Muscle of leg (tissue), 16 donors: ENCODE measurements at places on chromosomes 7 and 10.

DNA sequence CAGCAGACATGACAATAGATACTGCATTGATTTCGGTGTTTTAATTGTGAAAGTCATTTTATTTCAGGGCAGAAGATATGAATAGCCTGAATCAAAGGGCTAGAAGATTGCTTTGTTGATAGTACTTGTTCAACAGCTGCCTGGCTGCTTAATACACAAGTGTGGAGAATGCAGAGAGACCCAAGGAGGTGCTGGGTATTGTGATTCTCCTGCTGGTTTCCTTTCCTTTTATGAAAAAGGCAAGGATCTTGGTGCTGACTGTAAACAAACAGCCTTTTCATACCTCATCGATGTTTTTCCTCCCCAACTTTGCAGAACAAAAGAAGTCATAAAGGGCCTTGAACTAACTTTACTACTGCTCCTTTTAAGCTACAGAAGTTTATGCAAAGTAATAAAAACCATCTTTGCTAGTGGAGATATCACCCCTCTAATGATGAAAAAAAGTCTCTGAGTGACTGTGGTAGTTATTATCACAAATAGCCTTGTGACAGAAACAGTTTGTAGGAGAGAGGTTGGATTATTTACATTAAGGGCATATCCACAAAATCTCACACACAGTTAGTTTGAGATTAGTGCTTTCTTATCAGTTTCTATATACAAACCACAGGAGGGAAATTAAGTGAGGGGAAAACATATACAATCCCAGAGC is 800.0 kb downstream of the LRMDA start:
- no peak for DNase-seq

DNA sequence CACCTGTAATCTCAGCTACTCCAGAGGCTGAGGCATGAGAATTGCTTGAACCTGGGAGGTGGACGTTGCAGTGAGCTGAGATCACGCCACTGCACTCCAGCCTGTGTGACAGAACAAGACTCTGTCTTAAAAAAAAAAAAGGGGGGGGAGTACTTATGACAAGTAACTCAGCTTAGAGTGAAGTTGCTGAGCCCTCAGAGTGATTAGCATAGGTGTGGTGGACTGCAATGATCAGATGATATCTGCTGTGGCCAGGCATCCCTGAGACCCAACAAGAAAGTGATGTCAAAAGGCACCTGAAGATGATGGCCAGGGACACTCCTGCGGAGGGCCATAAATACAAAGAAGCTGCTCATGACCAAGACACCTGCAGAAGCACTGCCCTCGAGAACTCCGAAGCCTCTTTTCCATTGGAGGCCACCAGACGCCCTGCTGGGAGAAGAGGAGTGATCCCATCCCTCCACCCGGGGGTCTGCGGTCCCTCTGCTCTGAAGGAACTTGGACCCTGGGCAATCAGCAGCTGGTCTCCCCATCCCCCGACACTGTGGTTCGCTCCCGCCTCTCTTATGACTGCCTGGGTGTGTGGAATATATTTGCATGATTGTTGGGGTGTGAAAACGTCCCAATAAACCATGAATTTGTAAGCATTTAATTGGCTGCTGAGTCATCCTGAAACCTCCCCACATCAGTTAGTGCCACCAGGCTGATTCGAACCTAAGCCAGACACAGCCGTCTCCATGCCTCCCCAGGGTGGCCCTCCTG is 46.0 kb downstream of the RASGEF1A start:
- DNase-seq: no peak

DNA sequence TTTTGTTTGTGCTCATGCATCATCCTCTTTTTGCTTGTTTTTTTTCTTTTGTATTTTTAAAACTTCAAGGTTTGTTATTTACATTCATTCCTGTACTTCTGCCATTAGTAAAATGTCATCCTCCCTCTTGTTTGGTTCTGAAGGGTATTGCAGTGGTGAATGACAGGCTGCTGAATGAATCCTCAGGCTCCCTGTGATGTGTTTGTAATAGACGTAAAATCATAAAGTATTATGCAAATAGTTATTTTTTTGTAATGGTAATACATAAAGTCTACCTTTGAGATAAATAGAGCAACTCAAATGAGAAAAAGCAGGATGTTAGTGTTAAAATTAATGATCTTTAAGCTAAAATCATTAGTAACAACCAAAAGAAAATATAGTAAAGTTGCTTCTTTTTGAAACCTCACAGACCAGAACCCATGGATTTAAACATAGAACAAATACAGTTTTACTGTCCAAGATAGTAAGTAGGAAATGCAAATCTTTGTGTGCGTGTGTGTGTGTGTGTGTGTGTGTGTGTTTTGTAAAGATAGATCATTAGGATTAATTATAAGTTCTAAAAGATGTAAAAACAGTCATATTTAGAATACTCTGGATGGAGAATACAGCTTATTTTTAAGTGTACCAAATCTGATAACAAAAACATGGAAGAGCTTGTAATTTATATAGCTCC is 4.5 kb downstream of the GLCCI1 start:
- no peak for DNase-seq

DNA sequence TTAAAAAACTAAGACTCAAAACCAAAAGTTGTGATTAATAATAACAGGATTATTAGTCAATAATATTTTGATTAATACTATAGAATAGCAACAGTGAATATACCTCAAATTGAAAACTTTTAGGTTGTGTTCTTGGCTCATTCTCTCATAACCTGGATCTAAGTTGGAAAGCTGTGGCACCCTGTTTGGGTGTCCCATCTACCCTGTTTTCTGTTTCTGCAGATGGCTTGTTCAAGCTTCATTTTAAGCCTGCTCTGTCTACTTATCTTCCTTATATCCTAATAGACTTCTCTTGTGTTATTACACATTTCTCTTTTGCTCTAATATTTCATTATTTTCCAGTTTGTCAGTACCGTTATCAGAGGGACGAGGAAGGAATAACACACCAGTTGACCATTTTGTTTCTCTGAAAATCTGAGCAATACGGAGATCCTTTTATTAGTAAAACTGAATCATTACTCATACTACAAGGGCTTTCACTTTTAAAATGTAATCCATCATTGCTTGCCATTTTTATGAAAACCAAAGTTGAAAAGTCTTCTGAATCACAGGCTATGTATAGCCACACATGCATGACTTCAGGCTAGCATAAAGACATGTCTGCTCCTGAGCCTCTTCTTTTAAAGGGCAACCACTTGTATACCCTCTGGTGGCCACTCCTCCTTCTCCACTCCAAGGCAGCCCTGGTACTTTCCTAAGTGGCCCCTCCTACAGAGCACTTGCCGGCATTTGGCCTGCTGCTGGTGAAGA is 22.3 kb downstream of the COX15 start:
- DNase-seq: no peak

- no peak for DNase-seq
These were observed 85.4 kb upstream of the GSDME start for GRCh38 chr7:24842449-24843241.

DNA sequence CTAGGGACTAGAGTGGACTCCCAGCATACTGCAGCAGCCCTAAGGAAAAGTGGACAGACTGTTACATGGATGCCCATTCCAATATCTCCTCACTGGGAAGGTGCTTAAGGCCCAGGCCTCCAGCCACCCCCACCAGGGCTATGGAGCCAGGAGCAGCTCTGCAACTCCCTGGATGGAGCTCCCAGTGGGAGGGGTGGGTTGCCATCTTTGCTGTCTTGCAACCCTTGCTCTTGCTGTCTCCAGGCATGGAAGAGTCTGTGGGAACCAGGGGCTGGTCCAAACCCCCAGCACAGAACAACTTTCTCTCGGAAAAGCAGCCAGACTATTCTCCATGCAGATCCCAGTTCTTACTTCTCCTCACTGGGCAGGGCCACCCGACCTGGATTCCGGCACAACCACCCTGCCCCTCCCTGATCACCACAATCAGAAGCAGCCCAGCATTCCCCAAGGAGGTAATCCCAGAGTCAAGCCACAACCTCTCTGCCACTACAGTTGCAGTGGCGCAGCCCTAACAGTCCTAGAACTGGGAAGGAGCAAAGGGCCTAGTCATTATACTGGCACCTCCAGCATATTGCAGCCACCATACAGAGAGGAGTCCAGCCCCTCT is 41.8 kb upstream of the ZNF488 start:
- DNase-seq: no peak

DNA sequence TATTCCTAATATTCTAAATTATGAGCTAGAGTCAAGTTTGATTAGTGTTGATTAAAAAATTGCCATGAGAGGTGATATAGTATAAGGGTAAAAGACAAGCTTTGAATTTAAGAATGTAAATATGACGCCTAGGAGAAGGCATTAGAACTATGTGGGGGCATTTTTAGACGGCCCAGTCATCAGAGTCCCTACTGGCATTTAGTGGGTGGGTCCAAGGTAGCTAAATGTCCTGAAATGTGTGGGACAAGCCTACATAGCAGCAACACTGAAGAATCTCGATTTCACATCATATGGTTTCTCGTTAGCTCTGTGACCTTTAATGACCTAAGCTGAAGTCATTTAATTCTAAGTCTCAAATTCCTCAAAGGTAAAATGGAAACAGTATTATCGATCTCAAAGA is 133.5 kb downstream of the SGMS1 start:
- no peak for DNase-seq

GRCh38 chr10:125878957-125879835 is 1.9 kb downstream of the DHX32 start:
- no peak for DNase-seq

DNA sequence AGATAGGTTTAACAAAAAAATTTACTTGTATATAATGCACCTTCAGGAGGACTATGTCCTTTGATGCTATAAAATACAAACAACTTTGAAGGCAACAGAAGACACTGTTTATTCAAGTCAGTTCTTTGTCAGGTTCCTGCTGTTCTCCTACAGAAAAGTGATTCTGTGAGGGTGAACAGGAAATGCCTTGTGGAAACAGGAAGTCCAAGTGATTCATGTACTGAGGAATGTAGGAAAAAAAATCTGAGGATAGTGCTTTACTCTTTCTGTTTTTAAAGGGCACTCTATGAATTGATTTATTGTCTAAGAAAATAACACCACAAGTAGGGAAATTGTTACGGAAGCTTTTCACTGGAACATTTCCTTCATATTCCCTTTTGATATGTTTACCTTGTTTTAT is 171.9 kb downstream of the HDAC9 start:
- DNase-seq: peak; percentile 60

DNA sequence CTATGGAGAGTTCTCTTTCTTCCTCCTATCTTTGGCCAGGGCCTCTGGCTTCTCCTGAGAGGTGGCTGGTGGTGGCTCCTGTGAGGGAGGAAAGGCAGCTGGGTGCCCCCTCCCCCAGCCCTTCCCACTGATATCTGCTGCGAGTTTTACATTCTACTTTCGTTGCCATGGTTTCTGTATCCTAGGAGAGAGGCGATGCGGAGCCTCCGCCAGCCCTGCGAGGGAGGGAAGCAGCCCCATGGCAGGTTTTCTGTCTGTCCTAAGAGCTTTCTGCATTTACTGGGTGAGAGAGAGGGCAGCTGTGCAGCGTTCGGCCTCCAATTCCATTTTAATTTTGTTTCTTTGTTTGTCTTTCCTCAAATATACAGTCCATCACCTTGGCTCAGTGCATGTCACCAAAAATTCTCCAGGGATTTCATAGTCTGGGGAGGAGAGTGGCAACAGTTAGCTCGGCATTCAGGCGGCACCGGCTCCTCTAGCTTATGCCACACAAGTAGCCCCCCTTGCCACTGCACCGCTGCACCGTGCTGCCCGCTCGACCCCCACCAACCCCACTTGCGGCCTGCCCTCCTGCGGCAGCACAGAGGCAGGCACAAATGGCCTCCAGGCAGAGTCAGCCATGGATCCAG is 20.4 kb downstream of the DNAJB12 start:
- peak; percentile 79 for DNase-seq

DNA sequence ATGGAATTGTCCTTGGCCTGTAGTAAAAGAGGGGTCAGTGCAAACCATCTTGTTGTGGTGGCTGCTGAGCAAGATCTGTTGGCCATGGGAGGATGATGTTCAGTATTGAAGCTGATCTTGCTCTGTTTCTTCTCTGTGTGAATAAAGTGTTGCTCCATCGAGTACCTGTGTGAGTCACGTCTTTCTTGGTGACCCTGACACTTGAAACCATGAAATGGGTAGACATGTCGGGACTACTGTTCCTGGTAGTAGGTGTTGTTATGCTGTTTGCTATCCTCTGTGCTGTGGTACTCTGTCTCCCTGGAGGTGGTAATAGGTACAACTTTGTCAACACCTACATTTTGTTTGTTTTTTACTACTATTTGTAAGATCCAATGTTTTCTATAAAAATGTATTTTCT is 330.6 kb downstream of the MDFIC start:
- no peak for DNase-seq

DNA sequence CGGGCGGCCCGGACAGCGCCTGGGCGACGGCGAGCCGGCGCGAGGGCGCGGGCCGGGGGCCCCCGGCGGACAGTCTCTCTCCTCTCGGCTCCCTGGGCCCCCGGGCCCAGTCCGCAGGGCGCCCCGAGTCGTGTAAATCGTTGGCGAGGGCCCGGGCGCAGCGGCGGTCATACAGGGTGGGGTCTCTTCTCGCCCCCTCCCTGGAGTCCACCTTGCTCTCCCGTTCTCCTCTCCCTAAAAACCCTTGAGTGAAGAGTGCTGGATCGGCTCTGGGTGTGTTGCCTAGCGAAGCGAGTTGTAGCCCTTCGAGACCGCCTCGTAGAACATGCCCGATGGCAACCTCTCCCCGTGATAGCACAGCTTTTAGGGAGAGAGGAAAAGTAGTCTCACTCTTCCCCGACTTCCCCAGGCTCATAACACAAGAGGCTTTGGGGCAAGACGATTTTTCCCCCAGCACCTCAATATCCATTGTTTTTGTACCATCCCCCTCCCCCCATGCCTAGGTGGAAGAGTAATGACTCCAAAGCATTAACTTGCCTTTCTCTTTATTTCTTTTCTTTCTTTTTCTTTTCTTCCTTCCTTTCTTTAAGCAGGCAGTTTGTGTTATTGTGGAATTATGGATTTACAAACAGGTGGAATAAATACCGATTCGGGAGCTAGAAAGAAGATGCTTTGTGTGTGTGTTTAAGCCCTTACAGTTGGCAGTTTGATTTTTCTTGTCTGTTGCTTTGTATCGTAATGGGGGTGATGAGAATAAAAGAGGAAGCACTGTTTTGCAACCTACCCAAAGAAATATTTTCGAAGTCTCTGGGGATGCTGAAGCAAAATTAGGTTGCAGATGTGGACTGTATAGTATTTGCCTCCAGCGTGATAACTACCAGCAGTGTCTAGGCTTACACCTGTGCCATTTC is 822 bp downstream of the SHOC2 start:
- DNase-seq: peak; percentile 67

DNA sequence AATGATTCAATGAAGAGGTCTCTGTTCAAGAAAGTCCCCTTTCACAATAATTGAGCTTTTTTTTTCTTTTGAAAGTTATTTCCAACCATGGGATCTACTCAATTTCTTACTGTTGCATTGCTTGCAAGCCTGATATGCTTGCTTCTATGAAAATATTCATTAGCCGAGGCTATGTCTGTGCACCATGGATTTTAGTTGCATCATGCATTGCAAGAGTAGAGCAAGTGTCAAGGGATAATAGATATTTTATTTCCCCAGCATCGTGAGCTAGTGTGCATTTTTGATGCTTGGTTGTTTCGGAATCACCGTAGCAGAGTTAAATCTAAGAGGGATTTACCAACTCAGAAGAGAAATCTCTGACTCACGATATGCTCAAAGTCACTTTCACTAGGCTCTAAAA is 222.0 kb downstream of the SH2D4B start:
- DNase-seq: no peak

- DNase-seq: peak; percentile 30
These were observed 150.1 kb upstream of the BMPER start for GRCh38 chr7:33754933-33755928.

GRCh38 chr7:66205741-66206090 is 582 bp downstream of the TPST1 start:
- peak; percentile 26 for DNase-seq
